Upper lobe of left lung (tissue), 6 donors: ENCODE measurements at places on chromosomes 4 and X. TPM values are rescaled to one million over a fixed set of nuclear protein-coding genes. Genes with fewer than 3 reads are reported as not detected.

CT45A3 gene
- not detected for total RNA-seq

DNA sequence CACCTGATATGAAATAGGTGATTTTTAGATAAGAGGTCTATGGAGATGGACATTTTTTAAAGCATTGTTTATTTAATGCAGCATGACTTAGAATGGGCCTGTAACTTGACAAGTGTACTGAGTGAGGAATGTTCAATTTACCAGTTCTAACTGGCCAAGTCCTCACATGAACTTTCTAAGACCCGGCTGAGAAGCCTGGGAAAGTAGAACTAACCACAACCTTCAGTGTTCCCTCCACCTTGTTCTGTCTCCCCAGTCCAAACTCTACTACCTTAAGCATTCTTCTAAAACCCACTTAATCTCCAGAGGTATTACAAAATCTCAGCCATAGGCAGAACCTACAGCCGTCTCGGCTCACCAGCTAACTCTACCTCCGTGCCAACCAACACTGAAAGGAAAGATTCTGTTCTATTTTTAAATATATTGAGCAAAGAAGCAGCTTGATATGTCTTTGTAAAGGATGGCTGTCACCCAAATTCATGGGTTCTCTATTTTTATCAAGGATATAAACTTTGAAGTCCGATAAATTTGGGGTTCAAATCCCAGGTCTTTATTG, 6.8 kb downstream of the PPARGC1A start:
- no peak overlapping the region for H3K4me3 ChIP-seq
- H3K4me1 ChIP-seq = peaks cover 11% of the 10 kb centered on the region
- H3K36me3 ChIP-seq = no peaks in the 10 kb centered on the region
- DNase-seq = no peak

REPS2 gene
- total RNA-seq = 26.1 TPM

TLR1 gene
- total RNA-seq = 21.6 TPM

GRCh38 chrX:120244735-120245498, 5.7 kb upstream of the ZBTB33 start:
- no peaks in the 10 kb centered on the region for H3K36me3 ChIP-seq
- DNase-seq = peak; percentile 61
- H3K4me3 ChIP-seq = peak overlapping the region; percentile 20
- peaks cover 14% of the 10 kb centered on the region for H3K4me1 ChIP-seq

DNA sequence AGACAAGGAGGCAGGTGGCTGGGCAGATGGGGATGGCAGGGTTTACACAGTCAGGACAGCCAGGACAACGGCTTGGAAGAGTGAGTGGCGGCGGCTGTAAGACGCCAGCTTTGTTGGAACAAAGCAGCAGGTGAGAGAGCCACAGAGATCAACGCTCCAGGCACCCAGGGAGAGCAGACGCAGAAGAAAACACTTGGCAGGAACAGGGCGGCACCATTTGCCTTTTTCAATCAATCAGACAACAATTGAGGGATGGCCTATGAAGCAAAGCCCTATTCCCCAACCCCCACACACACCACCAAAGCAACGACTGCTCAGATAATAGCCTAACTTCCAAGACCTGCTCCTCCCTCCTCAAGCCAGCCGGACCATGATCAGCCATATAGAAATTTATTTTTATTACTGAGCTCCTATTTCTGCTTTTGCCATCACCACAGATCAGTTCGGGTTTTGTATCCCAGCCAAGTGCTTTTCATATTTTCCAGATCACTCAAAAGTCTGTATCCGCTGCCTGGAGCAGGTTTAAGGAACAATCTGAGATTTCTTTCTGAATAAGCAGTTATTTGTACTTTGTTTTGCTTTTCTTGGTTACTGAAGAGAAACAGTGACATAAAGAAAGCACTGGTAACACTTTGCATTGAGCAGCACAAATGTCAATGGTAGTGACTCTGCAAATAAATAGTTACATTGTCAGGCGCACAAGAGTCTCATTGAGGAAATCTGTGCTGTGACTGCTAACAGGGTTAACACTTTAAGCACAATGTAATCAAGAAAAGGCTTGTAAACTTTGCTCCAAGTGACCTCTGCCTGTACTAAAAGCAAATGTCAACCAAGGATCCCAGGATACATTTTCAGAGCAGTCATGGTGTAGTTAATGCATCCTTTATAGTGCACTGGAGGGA, 81.8 kb upstream of the RBPJ start:
- peaks cover 8% of the 10 kb centered on the region for H3K4me1 ChIP-seq
- no peaks in the 10 kb centered on the region for H3K27me3 ChIP-seq
- H3K36me3 ChIP-seq = no peaks in the 10 kb centered on the region
- H3K4me3 ChIP-seq = no peak overlapping the region
- peak overlapping the region; percentile 29 for H3K27ac ChIP-seq

GRCh38 chr4:1246901-1247863, 1.7 kb downstream of the CTBP1 start:
- H3K4me3 ChIP-seq = peak overlapping the region; percentile 63
- peak overlapping the region; percentile 92 for H3K27ac ChIP-seq
- DNase-seq = peak; percentile 72
- H3K27me3 ChIP-seq = no peaks in the 10 kb centered on the region

- H3K27ac ChIP-seq = no peak overlapping the region
- H3K4me3 ChIP-seq = no peak overlapping the region
- H3K27me3 ChIP-seq = no peaks in the 10 kb centered on the region
- no peaks in the 10 kb centered on the region for H3K36me3 ChIP-seq
Measured at GRCh38 chr4:30619679-30620078, 100.5 kb upstream of the PCDH7 start.
